Activated T-helper 1 cell treated with anti-CD3 and anti-CD28 coated beads, Interleukin-2, amount 50 U/mL, for 16 hours (primary cell): ENCODE measurements at places on chromosomes 4 and X.

DNA sequence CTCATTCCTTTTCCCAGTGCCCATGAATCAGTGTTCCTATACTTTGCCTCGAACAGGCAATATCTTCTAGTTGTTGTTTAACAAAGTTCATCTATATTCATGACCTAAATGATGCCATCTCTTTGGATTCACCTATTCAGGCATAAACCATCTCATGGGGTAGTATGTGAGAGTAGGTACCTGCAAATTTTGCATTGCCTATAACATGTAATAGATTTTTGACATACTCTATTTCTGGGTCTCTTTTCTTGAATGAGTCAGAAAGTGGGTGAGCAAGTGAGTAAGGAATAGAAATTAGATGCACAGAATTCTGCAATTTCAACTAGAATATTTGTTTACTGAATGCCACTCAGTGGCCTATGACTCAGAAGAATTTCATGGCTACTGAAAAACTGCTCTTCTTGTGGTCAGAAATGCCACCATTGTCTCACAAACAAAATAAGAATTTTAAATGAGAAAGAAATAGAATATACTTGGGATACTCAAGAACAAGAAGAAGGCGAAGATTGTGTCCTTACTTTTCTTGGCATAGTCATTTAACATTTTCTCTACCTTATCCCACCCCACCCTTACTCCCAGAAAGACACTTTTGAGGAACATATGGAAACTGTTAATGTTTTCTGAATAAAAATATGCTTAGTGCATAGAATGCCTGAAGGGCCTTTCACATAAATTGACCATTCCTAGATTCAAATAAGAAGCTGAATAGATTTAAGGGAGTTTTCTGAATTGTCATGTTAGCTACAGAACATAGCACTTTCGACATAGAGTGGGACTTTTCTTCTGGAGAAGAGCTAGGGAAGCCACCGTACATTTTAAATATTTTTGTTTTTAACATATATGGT is 86.8 kb downstream of the HHIP start:
- DNase-seq, result no peak

DNA sequence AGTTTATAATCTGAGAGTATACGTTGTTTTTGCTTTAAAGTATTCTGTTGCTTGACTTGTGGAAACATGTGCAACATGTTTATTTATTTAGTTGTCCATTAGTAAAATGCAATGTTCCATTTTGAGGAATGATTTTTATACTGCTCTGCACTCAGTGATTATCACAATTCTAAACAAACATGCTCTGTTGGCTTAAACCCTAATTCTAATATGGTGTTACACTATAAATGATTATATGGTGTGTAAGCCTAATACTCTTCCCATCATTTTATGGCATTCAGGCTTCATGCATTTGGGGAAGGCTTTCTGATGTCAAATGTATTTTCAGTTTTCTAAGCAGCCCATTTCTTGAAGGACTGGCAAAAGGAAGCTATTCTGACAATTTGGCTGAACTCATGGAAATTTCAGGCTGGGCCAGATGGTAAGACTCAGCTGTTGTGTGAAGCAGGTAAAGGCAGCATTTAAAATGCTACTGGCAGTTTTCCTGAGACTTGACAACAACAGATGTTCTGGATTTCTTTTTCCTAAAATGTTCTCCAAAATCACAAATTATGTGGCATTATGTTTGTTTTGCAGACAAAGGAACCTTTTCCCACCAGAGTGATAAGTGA is 336.7 kb upstream of the GNPDA2 start:
- no peak for DNase-seq

GRCh38 chr4:70269674-70270073 is 27.3 kb downstream of the CSN3 start:
- DNase-seq, result no peak

- DNase-seq, result no peak
Observed at GRCh38 chr4:55838356-55838755, 15.1 kb upstream of the EXOC1 start.

- DNase-seq, result no peak
Observed at GRCh38 chrX:50967736-50968135, 57.2 kb downstream of the BMP15 start.

GRCh38 chr4:13860126-13860525 is 232.6 kb upstream of the BOD1L1 start:
- DNase-seq, result no peak
